Activated CD4-positive, alpha-beta T cell treated with anti-CD3 and anti-CD28 coated beads for 4 hours (primary cell): ENCODE measurements at places on chromosomes 2 and 18.
A peak's percentile ranks its signal among the peaks of the same experiment; 100 is the strongest.

- DNase-seq = no peak
Measured at GRCh38 chr2:169732583-169733358, 861 bp upstream of the KLHL23 start.

DNA sequence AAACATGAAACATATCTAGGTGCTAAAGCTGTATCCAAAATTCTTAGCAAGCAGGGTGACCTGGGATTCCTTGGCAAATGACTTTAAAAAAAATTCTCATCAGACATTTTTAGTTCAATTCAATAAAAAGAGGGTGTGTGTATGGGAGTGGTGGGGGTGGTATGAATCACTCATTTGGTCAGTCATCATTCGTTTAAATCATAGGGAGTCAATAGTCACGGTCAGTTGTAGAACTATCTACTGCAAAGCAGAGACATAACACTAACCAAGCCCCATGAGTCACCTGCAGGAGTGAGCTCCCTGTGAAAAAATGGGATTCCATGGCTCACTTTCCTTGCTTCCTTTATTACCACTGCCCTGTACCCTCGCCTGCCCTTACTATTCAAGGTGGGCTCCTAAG lies 380.6 kb upstream of the TCF4 start:
- no peak for DNase-seq

GRCh38 chr2:85449214-85449588 lies 30.7 kb downstream of the SH2D6 start:
- no peak for DNase-seq

DNA sequence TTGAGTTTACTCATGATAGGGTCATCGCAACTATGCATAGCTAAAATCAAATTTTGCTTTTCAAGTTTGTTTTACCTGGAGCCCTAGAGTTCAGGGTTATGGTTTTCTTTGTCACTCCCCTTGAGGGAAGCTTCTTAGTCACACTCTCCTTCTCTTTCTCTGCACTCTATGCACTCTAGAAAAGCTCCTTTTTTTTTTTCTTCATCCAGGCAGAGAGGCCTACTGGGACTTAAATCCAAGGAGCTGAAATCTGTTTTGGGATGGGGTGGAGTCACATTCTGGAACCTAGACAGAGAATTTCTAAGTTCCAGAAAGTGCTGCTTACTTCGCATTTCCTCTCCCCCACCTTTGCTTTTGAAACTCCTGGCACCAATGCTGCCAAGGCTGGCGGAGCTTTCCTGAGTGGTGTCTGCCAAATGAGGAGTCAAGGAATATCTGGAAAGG lies 19.1 kb upstream of the IL18R1 start:
- no peak for DNase-seq

DNA sequence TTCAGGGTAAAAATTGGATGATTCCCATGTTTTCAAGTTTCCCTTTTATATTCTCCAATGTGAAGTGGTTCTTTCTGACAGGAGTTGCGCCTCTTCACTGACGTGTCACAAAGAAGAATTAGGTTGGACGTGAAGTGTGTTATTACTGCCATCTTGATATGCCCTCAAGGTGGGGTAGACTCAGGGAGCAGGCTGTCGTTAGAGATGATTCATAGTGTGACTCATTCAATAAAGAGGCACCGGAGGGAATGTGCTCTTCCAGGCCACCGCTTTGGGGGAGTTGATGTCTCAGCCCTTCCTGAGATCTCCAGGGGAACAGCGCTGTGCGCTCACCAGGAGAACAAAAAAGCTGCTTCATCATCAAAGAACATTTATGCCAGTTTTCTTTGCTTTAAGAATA lies 3.6 kb upstream of the DGKD start:
- DNase-seq = peak; percentile 55

DNA sequence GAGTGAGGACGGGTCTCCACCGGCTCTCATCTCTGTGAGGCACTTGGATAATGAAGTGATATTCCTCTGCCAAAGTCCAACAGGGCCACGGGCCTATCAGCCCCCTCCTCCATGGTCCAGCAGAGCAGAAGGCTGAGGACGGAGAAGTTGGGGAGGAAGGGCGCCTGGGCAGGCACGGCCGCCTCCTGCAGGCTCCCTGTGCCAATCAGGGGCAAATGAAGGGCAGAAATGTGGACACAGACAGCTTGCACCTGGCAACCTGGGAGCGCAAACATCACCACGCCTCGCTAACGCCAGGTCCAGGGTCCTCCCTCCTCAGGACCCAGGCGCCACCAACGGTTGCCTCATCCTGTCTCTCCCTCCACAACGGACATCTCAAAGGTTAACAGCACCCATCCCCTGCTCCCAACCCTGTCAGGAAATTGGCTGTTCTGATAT lies 24.3 kb downstream of the SMAD7 start:
- no peak for DNase-seq

- DNase-seq = no peak
Measured at GRCh38 chr18:30682672-30683071, 359.9 kb downstream of the DSC3 start.

GRCh38 chr18:31049189-31049588 lies 6.6 kb upstream of the DSC3 start:
- DNase-seq = no peak

- no peak for DNase-seq
Measured at GRCh38 chr18:54750350-54750749, 77.9 kb upstream of the RAB27B start.

- peak; percentile 7 for DNase-seq
Measured at GRCh38 chr2:181430406-181431118, 26.6 kb upstream of the ITGA4 start.

- DNase-seq = no peak
Measured at GRCh38 chr2:48496849-48497248, 33.1 kb upstream of the STON1 start.

DNA sequence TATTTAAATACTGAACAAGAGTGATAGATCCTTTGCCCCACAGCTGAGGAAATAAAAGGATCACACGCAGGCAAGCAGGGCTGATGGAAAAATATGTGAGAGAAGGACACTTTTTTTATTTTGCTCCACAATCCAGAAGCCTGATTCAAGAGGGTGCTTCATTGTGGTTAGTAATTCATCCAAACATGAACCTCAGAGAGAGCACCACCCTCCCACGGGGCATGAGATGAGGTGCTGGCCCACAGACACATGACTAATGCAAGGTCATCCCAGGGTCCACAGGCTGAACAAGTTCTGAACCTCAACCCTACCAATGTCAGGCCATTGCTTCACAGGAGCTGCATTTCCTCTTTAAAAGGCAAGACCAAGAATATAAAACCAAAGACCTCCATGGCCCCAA lies 239.6 kb downstream of the MREG start:
- DNase-seq = no peak

GRCh38 chr2:119233326-119234020 lies 9.8 kb downstream of the STEAP3 start:
- no peak for DNase-seq

DNA sequence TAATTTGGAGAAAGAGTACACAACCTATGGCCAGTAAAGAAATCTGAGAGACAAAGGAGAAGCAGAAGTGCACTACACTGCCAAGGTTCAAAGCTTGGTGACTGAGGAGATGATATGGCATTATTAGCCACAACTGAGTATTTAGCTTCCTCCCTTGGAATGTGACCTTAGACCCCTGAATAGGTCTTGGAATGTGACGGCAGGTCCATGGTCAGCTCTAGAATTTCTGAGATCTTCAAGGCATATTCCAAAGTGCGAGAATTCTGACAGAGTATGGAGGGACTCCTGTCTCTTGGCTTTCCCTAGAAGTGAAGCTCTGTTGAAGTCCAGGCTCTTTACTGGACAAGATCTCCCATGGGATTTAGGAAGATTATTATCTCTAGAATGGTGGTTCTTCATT lies 130.0 kb upstream of the FN1 start:
- DNase-seq = no peak

DNA sequence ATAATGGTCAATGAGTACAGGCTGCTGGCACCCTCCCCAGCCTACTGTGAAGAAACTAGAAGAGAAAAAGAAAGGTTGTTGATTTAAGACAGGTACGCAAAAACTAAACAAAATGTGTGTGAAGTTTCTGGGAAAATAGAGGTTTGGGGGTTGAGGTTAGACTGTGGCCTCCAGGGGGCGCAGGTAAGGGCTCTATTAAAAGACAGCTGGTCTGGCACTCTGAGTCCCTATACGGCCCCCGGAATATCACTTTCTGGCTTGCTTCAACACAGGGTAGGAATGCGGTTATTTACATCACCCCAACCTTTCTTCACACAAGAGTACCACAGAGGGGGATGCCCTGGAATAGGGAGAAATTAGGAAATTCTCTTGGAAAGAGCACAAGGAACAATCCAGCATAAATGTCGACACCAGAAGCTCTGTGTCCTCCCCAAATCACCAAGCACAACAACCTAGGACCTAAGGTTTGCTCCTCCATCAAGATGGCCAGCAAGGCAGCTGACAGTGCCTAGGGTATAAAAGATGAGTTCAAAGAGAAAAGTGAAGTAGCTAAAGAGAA lies 480.8 kb upstream of the KLHL29 start:
- DNase-seq = no peak

DNA sequence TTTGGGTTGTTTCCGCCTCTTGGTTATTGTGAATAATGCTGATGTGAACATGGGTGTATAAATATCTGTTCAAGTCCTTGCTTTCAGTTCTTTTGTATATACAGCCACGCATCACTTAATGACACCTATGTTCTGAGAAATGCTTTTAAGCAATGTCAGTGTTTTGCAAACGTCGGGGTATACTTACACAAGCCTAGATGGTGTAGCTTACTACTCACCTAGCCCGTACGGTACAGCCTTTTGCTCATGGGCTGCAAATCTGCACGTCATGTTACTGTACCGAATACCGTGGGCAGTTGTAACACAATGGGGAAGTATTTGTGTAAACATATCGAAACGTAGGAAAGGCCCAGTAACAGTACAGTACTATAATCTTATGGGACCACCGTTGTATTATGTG lies 12.4 kb downstream of the RALB start:
- DNase-seq = no peak

GRCh38 chr2:221571551-221572218 lies 419 bp downstream of the EPHA4 start:
- DNase-seq = peak; percentile 8

DNA sequence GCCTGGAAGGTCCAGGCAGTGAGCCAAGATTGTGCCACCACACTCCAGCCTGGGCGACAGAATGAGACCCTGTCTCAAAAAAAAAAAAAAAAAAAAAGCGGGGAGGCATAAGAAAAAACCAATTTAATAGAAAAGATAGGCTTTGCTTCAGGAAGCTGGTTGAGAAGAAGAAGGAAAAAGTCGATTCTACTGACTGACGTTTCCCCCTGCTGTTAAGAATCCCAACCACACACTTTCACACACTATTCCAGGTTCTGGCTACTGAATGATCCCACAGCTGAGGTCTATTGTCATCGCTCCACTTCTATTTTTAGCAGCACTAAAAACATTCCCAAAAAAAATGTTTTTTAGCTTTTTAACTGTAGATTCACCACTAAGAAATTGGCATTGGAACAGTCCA lies 6.7 kb upstream of the CHCHD5 start:
- no peak for DNase-seq

GRCh38 chr2:205760157-205760556 lies 77.9 kb downstream of the NRP2 start:
- no peak for DNase-seq

GRCh38 chr2:84942964-84943421 lies 28.0 kb upstream of the KCMF1 start:
- DNase-seq = no peak

GRCh38 chr18:11106894-11107293 lies 42.5 kb downstream of the PIEZO2 start:
- DNase-seq = no peak

- DNase-seq = peak; percentile 12
Measured at GRCh38 chr2:119264781-119265692, 41.4 kb downstream of the STEAP3 start.

DNA sequence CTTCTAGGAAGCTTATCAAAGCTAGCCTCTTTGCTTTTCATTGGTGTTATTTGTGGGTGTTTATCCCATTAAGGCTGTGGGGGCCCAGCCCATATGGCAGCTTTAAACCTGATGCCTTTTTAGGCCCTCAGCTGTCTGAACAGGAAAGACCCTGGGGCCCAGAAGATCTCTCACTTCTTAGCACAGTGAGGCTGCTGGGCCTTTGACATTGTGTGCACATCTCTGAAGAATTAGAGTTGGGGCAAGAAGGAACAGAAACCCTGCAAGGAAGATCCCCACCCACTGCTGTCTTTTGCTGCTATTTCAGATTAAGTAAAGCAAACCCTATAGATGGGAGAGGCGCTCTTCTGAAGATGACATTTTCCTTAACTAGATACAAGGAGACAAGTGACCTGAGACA lies 250.0 kb downstream of the SMAD2 start:
- no peak for DNase-seq

- DNase-seq = peak; percentile 4
Measured at GRCh38 chr2:157194097-157194688, 63.3 kb upstream of the GALNT5 start.

DNA sequence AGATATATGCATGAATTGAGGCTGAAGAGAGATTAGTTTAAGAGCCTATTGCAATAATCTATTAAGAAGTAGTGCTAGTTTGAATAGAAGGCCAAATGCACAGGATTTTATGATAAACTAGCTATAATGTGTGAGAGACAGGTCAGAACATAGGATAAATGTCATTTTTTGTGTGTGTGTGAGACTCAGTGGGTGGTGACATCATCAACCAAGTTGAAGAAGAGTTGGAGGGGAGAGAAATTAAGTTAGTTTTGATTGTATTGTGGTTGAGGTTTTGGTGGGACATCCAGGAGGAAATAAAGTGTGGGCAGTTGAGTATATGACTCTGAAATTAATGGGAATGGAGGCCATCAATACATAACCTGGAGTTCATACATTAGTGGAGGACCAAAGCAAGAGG lies 320.1 kb upstream of the CWC22 start:
- no peak for DNase-seq

DNA sequence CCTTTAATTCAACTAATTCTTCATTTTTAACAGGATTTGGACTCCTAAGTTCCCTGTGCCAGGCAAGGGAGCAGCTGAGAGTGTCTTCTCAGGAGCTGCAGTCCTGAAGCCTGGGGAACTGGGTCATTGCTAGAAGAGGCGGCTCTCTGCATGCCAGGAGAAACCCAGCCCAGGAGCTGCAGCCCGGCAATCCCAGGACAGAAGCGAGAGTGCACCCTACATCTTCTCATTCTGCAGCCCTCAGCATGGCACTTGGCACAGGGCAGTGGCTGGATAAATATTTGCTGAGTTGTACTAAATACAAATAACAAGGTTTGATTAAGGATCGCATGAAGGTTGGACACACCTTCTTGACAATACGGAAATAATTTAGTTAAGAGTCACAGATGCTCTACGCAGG lies 244.9 kb upstream of the PXDN start:
- no peak for DNase-seq
